ENCODE measurements at places on chromosomes 2 and 18.

DNA sequence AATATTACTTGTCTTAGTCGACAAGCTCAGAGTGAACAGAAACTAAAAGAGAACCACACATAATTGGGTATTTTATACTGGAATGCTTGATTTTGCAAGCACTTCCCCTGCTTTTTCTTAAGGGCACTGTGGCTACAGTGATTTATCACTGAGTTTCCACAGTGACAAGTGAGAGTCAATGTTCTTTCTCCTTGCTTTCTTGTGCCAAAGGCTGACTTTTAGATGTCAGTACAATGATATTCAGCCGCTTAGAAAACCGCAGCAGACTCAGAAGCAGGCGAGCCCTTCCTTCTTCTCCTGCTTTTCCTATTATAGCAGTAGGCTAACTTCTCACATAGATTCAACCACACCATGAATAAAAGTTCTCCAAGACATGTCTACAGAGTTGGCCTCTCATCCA lies 1603.6 kb upstream of the NXPH2 start:
- DNase-seq = no peak

- DNase-seq = no peak
These were observed 47.3 kb downstream of the PKP4 start for GRCh38 chr2:158504088-158504487.

- no peak for DNase-seq
These were observed 5.8 kb upstream of the PIEZO2 start for GRCh38 chr18:11155034-11155759.

- no peak for DNase-seq
These were observed 92.7 kb downstream of the FAM210A start for GRCh38 chr18:13633700-13634099.

DNA sequence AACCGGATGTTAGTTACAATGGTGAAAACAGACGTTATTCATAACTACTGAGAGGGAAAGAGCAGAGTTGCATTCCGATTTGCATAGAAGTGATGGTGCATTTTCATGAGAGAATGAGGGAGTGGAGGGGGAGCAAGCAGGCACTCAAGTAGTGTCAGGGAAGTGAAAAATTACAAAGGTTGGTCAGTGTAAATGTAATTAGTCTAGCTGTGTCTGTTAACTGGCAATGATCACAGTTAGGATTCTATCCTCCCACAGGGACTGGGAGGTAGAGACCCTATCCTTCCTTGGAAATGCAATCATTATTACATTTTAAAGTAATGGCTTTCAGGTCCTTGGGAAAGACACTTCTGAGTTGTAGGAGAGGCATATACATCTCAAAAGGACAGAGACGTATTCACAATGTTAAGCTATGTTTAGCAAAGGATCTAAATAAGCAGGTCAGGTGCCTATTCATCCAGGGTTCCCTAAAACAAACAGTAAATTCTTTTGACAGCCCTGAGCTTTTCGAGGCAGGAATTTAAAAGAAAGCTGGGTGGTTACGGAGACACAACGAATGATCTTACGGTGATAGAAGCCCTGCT lies 1671.8 kb upstream of the DDX18 start:
- no peak for DNase-seq

DNA sequence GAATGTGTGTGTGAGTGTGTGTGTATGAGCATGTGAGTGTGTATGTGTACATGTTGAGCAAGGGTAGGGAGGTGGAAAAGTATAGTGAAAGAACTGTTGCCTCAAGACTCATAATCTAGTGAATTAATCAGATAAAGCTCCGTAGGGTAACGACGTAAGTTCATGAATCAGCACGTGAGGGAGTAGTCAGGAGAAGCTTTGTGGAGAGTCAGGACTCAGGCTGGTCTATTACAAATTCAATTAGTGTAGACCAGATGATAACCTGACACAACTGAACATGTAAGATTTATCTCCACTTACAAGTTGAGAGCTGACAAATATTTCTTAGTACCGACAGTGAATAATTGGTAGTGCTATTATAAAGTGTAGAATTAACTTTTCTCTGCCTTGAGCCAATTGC lies 194.5 kb downstream of the RAD51AP2 start:
- DNase-seq = no peak

DNA sequence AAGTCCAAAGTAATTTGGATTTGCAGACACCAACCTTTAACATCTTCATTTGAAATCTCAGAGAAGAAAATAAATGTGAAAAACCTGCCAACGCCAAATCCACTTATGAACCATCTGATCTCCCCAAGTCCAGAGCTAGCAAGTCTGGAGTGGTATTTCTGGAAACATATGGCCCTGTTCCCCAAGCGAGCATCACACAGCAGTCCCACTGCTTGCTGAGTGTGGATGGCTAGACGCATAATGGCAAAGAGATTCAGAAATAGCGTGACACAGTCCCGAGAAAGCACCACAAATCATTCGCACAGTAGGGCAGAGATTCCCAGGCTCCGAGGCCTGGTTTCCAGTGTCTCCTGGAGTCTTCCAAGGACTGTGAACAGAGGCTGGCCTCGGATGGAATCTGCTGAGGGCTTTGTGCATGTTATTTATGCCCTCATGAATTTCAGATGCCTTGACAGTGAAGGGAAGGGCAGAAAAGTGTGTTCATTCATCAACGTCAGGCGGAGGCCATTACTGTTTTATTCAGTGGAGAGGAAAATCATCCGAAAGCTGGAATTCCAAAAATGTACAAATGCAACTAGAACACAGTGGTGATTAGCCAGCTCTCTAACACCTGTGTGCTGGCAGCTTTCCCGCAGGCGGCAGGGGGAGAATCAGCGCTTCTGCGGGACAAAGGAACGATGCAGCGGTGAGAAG lies 417.0 kb downstream of the EIPR1 start:
- DNase-seq = no peak

GRCh38 chr2:80852808-80853139 lies 548.2 kb upstream of the LRRTM1 start:
- no peak for DNase-seq

GRCh38 chr2:168212167-168212566 lies 35.2 kb downstream of the STK39 start:
- DNase-seq = no peak

DNA sequence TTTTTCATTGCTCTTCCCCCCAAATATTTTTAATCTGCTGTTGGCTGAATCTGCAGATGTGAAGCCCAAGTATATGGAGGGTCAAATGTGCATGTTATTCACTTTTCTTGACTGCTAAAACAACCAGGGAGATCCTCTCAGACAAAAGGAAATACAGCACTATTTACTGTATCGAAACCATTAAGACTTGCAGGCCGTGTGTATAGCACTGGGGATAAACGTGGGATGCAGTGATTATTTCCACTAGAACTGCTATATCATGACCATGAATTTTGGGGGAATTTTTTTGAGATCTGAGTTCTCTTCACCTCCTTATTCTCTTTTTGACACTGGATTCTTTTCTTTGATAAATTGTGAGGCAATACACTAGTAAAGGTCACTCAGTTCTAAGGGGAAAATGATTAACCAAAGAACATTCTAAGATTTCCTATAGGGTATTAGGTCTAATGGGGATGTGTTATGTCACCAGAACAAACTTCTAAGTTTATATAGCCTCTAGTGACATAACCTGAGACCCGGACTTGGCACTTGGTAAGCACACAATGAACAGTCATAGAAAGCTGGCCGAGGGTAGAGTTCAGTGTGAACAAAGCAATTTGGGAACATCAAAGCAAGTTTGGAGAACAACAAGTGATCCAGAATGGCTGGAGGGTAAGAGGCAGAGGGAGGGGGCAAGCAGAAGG lies 14.9 kb upstream of the UGT1A1 start:
- no peak for DNase-seq

GRCh38 chr2:106172649-106173048 lies 21.5 kb downstream of the UXS1 start:
- DNase-seq = no peak

GRCh38 chr18:37432436-37433195 lies 133.0 kb downstream of the CELF4 start:
- no peak for DNase-seq

DNA sequence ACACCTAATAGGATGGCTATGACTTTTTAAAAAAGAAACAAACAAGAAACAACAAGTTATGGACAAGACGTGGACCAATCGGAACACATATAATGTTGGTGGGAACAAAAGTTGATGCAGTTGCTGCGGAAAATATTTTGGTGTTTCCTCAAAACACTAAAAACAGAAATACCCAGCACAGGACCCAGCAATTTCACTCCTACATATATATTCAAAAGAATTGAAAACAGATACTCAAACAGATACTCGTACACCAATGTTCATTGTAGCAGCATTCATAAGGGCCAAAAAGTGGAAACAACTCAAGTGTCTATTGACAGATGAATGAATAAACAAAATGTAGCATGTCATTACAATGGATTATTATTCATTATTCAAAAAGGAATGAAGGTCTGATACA lies 12.1 kb downstream of the CCDC141 start:
- DNase-seq = no peak

DNA sequence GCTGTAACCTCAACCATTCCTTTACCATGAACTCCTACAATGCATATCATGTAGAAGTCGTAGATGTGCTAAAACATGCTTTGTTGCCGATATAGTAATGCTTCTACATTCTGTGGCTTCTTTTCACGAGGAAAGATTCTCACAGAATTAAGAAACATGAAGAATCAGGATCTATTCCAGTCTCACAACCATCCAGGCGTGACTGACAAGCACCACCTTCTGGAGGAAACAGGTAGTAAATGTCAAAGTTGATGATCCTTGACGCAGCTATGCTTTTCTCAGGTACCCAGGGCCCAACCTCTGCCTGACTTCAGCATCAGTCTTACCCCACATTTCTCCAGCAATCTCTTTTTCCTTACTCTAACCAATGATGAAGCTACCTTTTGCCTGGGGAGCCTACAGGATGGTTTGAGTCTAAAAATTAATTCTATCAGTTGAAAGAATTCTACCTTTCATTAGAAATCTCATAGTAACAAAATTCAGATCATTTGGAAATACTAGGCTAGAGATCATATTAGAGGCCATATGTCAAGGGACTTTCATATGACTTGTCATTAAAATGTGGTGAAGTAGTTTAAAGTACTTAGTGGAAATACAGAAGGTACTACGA lies 123.3 kb upstream of the RND3 start:
- DNase-seq = no peak

DNA sequence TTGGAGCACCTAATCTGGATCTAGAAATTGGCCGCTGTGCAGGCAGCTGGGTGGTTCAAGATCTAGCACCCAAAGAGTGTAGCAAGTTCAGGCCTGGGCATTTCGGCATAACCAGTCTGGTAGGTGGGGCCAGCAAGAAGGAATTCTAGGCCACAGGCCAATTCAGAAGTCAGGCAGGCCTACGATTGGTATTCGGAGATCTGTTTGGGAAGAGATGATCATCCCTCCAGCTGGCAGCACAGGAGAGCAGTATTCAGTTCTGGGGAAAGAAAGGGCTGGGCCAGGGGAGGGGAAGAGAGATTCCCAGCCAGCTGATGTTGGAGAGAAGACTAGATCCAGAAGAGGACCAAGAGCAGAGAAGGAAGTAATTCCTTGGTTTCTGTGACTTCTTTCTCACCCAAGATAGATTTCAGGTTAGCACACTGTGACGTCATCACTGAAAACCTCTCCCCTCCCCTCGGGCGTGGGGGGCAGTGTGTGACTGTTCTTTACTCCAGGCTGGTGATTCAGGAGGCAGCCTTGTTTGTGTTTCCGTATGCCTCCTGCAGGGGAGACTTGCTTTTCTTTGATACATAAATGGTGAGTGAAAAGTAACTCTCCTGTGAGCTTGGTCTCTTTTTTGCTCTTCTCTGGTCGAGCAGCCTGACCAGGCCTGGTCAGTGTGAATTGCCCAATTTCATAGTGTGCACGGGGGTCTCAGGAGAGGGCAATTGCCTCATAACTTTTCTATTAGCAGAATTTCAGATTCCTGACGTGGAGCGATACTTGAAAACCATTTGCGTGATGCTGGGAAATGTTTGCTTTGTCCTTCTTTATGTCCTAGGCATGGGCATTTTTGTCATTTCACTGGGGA lies 61.1 kb downstream of the MEIS1 start:
- DNase-seq = no peak

GRCh38 chr2:223811757-223812156 lies 25.6 kb downstream of the AP1S3 start:
- no peak for DNase-seq

DNA sequence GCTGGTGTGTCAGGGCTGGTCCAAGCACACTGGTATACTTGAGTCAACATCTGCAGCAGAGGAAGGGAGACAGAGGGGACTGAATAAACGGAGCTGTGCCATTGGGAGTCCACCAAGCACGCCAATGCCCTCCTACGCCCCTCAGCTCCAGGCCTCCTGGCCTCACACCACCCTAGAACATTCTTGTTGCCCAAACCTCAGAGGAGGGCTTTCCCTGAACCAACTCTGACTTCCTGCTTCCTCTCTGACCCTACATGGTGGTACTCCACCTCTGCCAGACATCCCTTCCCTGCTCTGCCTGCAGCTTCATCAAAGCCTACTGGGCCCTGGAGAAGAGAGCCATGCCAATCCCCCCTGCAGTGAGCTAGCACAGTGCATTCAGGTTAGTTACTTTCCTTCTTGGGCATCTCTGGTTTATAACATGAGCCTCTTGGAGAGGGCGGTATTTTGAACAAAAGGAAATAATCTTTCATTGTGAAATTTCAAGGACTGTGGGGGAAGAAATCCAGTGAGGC lies 54.4 kb downstream of the ZBTB7C start:
- DNase-seq = no peak

DNA sequence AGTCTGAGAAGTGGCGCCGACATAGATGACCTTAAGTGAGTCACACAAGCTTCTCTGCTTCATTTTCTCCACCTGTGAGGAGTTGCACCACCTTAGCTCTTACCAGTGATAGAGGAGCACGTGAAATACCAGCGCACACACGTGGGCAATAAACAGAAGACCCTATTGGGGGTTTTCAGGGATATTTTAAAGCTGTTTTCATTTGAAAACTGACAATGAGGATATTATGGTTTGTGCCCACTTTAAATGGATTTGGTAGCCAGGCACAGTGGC lies 47.3 kb upstream of the FZD7 start:
- DNase-seq = no peak

GRCh38 chr2:54728669-54729120 lies 5.2 kb downstream of the EML6 start:
- no peak for DNase-seq

GRCh38 chr2:225895126-225895525 lies 495.6 kb downstream of the NYAP2 start:
- no peak for DNase-seq

GRCh38 chr2:196365923-196366322 lies 194.5 kb upstream of the STK17B start:
- DNase-seq = no peak
